ENCODE measurements at places on chromosomes 5 and 9.

DNA sequence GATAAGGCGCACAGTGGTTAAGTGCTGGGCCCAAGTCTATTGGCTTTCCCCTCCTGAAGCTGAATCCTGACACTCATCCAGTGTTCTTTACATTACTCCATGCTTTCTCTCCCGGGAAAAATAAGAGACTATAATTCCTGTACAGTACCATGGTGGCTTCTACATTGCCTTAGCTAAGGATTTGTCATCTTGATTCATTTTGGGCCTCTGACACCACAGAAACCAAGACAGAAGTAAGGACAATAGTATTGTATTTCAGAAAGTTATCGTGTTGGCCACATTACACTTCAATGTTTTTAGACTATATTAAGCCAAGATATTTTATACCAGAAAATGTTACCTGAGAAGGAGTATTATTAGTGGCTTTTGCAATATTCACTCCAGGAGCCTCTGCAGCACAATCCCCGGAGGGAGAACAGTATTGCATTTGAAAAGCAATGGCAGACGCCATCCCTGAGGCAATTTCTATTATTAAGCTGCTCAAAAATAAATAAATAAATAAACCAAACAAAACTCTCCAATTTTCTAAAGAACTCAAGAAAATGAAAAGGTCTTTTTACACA is 267.9 kb downstream of the ENC1 start:
- DNase-seq: no peak

DNA sequence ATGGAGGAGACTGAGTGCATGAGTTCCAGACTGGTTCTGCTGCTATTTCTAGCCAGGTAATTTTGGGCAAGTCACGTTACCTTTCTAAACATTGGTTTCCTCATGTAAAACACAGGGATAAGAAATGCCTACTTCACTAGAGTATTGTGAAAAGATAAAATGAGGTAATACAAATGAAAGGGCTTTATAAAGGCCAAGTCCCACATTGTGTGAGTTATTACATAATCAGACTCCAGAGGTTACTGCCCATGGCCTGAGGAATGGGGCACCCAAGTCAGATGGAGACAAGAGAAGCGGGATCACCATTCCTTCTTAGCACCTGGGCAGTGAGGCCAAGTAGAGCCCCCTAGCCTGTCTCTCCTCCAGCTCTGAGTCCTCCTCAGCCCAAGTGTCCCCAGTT is 7.5 kb downstream of the HBEGF start:
- no peak for DNase-seq

DNA sequence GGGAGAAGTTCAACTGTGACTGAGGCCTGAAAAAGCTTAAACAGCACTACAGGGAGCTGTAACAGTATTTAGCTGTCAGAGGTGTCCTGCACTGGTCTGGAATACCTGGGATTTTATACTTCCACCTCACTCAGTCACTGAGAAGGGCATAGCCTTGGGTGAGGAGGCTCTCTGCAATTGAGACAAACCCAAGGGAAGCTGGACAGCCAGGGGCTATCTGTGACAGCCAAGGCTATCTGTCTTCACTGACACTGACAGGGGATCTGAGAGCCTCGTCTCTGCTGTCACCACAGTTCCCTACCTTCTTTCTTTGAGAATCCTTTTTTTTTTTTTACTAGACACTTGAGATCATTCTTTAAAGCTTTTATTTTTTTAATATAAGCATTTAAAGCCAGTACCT is 356.2 kb upstream of the CD180 start:
- no peak for DNase-seq

DNA sequence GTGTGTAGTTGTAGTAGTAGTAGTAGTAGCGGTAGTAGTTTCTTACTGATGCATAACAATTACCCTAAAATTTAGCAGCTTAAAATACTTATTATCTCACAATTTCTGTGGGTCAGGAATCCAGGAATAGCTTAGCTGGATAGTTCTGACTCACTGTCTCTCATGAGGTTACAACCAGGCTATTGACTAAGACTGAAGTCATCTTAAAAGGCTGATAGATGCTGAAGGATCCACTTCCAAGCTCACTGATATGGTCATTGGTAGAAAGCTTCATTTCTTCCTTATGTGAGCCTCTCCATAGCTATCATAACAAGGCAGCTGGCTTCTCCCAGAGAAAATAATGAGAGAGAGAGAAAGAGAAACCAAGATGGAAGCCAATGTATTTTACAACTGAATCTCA is 147.5 kb upstream of the FBXL17 start:
- DNase-seq: no peak

- DNase-seq: no peak
Measured at GRCh38 chr9:120710110-120710981, 3.9 kb downstream of the MEGF9 start.

- DNase-seq: no peak
Measured at GRCh38 chr9:22240619-22241018, 206.0 kb upstream of the DMRTA1 start.

- no peak for DNase-seq
Measured at GRCh38 chr9:125495172-125496119, 211.6 kb downstream of the MAPKAP1 start.

GRCh38 chr9:107620801-107621200 is 131.2 kb upstream of the KLF4 start:
- DNase-seq: no peak

- no peak for DNase-seq
Measured at GRCh38 chr9:75644649-75645048, 245.8 kb upstream of the PCSK5 start.

GRCh38 chr5:14234204-14234603 is 91.1 kb downstream of the TRIO start:
- no peak for DNase-seq

DNA sequence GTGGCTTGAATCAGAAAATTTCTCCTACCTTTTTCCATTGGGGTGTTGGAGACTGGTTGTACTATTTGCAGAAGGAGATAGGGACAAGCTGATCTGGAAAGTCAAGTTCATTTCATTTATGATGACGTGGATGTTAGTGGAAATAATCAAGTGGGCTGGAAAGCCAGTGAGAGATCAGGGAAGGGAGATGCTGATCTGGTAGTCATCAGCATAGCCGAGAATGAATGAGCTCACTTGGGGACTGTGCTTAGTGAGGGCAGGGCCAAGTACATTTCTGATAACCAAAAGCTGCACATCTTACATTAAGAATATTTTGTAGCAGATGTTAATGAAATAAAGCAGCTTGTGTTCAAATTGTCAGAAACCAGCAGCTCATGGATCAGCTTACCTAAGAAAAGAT is 12.1 kb downstream of the MAN2A1 start:
- no peak for DNase-seq

- peak; percentile 45 for DNase-seq
Measured at GRCh38 chr5:143395638-143396352, 7.7 kb downstream of the NR3C1 start.

- DNase-seq: no peak
Measured at GRCh38 chr9:84322828-84323227, 17.7 kb downstream of the SLC28A3 start.

GRCh38 chr5:74316064-74316603 is 324.4 kb downstream of the ENC1 start:
- no peak for DNase-seq

- DNase-seq: no peak
Measured at GRCh38 chr5:16453609-16454008, 12.0 kb downstream of the ZNF622 start.

- no peak for DNase-seq
Measured at GRCh38 chr5:33816791-33817190, 75.0 kb downstream of the ADAMTS12 start.

DNA sequence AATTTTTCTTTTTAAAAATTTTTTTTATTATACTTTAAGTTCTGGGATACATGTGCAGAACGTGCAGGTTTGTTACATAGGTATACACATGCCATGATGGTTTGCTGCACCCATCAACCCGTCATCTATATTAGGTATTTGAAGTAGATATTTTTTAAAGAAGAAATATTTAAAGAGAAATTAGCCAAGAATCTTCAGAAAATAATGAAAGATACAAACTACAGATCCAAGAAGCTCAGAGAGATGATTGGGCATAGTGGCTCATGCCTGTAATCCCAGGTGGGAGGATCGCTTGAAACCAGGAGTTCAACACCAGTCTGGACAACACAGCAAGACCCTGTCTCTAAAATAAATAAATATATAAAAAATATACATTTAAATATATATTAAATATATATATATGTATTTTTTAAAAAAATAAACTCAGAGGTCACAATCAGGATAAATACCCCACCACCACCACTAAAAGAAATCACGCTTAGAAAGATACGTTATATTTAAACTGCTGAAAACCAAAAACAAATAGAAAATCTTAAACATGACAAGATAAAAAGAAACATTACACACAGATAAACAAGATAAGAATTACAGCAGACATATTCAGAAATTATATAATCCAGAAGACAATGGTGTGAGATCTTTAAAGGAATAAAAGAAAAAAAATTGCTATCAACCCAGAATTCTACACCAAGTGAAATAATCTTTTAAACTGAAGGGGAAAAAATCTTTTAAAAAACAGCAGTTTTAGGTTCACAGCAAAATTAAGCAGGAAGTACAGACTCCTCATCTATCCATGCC is 57.5 kb downstream of the CSF2 start:
- no peak for DNase-seq

GRCh38 chr5:41199660-41200059 is 13.7 kb downstream of the C6 start:
- no peak for DNase-seq

DNA sequence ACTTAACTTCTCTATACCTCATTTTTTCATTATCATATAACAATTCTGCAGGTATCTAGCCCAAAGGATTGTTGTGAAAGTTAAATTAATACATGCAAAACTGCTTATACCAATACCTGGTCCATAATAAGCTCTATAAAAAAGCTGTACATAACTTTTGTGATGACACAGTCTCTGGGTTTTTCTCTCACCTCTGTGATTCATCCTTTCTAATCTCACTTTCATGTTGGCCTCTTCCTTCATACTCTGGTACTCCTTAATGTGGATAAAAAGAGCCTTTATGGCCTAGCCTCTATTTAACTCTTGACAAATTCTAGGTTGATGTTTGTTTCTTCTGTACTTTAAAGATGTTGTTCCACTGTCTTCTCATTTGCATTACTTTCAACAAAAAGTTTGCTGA is 162.9 kb upstream of the ACOT12 start:
- no peak for DNase-seq

DNA sequence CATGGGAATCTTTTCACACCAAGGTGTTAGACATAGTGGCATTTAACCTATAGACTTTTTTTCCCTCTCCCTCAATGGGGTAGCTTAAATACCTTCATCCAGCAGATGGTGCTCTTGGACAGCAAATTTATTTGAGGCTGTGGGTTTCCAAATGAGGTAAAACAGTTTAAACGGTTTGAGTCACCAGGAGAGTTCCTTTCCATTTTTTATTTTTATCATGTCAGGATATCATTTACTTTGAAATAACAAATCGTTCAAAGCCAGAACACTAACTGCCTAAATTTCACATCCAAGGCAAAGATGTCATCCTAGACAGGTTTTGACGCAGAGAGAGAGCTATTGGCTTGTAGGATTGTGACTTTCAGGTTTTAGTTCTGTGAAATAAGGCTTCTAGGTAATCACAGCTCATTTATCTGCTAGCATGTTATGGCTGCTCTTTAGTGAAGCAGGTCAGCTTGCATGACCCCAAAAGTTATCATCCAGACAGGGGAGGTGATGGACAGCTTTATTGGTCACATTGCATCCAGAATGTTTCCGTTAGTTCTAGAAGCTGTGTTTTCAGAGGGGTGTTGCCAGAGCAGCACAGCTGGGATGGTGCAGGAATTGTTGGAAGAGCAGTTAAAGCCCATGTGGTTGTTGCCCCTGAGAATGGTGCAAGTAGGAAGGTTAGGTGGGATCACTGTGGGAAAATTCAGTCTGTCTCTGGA is 69.8 kb downstream of the KDM4C start:
- peak; percentile 55 for DNase-seq

- no peak for DNase-seq
Measured at GRCh38 chr5:23445573-23445972, 61.8 kb upstream of the PRDM9 start.

- no peak for DNase-seq
Measured at GRCh38 chr5:179613460-179614071, 9.9 kb downstream of the HNRNPH1 start.

GRCh38 chr9:5773324-5773999 is 59.5 kb downstream of the ERMP1 start:
- no peak for DNase-seq

DNA sequence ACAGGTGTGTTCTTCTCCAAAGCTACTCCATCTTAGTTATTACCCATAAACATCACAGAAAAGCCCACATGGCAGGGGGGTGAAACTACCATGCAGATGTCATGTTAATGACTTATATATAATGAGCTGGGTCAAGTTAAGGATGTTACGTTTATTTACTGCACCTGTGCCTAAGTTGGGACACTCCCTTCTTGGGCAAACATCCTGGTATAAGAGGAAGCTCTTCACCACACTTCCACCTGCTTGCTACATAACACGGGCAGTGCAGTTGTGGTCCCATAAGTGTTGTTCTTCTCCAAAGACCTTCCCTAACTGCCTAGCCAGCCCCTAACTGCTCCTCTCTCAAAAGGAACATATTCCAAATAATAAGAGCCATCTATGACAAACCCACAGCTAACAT is 9.3 kb upstream of the ZCCHC9 start:
- no peak for DNase-seq

GRCh38 chr9:110700953-110701352 is 32.4 kb downstream of the MUSK start:
- no peak for DNase-seq

DNA sequence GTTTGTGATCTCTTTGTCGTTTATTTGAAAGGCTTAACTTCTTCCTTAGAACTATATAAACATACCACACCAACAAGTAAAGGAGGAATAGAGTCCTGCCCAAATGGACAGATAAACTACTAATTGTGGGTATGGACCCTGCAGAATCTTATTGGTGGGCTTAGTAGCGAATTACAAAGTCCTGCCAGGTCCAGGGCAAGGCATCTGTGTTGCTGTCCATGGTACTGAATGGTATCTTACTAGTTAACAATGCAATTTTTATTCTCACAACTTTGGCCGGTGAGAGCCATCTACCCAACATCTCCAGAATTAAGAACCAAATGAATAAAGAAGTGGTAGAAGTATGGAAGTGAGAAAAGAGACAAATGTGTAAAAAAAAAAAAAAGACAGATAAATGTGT is 1782.4 kb upstream of the WWC1 start:
- DNase-seq: no peak

- DNase-seq: no peak
Measured at GRCh38 chr9:109934136-109934856, 154.3 kb downstream of the PALM2AKAP2 start.

- DNase-seq: no peak
Measured at GRCh38 chr9:96510258-96510657, 60.3 kb downstream of the HABP4 start.

- DNase-seq: no peak
Measured at GRCh38 chr5:176735383-176736265, 74.7 kb upstream of the UNC5A start.

DNA sequence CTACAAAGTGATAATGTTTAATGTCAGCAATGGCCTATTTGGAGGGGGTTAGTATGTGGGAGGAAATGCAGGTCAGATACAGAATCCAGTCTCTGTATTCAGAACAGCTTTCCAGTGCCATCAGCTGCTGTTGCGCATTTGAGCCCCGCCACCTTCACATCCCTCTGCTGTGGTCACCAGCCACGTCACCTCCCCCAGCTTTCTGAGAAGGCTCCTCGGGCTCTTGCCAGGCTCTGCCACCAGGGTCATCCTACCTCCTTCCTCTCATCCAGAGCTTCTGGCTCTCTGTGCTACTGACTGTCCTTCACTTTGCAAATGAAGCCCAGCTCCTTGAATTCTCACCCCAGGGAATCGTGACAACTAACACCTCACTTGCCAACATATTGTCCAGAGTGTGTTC is 138.8 kb downstream of the PIK3R1 start:
- DNase-seq: no peak

Data from NCI-H1694 treated with DMSO at 0.1 percent for 48 hours (cell line).